GM06990 (cell line): ENCODE measurements at places on chromosomes 16 and 17.
A peak's percentile ranks its signal among the peaks of the same experiment; 100 is the strongest.

DNA sequence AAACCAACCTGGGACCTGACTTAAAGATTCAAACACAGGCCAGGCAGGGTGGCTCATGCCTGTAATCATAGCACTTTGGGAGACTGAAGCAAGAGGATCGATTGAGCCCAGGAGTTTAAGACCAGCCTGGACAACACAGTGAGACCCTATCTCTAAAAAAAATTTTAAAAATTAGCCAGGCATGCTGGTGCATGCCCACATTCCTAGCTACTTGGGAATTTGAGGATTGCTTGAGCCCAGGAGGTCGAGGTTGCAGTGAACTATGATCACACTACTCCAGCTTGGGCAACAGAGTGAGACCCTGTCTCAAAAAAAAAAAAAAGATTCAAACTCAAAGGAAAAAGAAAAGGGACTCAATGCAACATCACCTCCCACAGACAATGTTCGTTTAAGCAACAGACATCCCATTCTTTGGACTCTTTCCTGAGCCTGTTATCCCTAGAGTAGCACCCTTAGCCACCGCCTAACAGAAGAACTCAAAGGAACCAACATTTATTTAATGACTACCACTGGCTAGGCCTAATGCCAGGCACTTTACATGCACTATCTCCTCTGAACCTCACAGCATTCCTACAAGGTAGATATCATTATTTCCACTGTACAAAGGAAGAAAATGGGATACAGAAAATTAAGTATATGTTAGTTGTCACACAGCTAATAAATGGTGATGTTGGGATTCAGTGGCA lies 12.7 kb downstream of the MYO18A start:
- no peak for DNase-seq

DNA sequence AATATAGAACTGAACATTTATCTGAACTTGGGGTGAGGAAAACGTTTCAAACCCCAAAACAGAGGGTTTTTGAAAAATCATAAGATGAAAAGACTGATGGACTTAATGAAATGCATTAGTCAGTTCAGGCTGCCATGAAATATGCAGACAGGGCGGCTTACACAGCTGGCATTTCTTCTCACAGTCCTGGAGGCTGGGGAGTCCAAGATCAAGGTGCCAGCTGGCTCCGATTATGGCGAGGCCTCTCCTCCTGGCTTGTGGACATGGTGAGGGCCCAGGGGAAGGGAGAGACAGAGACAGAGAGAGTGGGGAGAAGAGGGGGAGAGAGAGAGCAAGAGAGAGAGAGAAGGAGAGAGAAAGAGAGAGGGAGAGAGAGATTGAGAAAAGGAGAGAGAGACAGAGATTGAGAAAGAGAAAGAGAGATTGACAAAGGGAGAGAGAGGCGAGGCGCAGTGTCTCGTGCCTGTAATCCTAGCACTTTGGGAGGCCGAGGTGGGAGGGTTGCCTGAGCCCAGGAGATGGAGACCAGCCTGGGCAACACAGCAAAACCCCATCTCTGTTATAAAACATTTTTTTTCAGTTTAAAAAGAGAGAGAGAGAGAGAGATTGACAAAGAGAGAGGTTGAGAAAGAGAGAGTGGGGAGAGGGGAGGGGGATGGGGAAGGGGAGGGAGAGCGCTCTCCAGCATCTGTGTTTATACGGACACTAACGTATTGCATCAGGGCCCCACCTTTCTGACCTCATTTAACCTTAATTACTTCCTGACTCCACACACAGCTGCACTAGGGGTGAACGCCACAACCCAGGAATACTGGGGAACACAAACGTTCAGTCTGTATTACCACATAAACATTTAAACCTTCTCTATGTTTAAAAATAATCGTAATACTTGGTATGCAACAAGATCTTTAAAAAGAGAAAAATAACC lies 24.6 kb upstream of the RPH3AL start:
- no peak for DNase-seq

DNA sequence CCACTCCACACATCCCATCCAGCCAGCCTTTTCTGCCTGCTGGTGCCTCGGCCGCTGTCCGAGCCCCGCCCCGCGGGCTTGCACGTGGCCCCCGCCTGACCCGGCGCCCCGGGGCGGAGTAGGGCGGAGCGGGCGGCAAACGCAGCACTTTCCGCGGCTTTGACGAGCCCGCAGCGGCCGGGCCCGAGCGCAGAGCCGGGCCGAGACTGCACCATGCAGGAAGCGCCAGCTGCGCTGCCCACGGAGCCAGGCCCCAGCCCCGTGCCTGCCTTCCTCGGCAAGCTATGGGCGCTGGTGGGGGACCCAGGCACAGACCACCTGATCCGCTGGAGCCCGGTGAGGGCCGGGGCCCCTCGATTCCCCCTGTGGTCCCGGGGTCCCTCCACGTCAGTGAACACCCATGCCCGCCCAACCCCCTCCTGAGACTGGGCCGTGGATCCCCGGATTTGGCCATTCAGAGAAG lies at the start of gene HSF4:
HSF4 (plus strand) TSS at position 147 of the 463 bp plus-strand sequence; CDS start at position 214, 67 bp downstream.
- no peak for DNase-seq

DNA sequence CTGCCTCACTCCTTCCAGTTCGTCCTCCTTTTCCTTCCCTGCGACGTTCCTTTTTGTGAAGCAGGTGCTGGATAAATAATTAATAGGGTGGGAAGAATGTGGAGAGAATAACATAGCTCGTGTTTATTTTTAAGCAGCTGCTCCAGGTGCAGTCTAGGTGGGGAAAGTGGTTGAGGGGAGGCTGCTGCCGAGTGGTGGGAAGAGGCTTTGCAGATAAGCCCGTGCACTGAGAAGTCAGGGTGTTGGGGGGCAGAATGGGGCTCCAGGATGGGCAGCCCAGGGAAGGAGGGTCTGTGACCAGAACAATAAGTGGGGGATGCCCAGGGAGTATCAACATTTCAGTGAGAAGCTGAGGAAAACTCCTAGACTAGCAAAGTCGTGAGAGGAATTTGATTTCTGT lies 300.5 kb downstream of the CPPED1 start:
- DNase-seq, result no peak

- no peak for DNase-seq
Measured at GRCh38 chr16:27344721-27345120, 30.9 kb downstream of the IL4R start.

- DNase-seq, result no peak
Measured at GRCh38 chr17:29645515-29646051, 22.9 kb upstream of the CORO6 start.

- no peak for DNase-seq
Measured at GRCh38 chr16:80071964-80072456, 468.8 kb upstream of the DYNLRB2 start.

DNA sequence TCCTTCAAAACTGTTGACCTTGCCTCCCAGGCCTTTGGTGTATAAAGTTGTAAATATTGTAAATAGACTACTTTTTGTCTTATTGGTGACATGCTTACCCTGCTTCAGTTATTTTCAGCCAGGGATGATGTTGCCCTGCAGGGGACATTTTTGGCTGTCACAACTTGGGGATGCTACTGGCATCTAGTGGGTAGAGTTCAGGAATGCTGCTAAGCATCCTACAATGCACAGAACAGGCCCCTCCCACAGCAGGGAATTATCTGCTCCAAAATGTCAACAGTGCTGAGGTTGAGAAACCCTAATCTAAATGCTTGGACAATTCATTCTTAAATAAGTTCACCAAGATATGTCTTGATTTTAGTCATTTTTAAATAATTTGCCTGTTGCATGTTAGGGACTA lies 459.8 kb downstream of the PMP22 start:
- no peak for DNase-seq

GRCh38 chr17:36755586-36755985 lies 154.2 kb downstream of the MRM1 start:
- DNase-seq, result no peak

DNA sequence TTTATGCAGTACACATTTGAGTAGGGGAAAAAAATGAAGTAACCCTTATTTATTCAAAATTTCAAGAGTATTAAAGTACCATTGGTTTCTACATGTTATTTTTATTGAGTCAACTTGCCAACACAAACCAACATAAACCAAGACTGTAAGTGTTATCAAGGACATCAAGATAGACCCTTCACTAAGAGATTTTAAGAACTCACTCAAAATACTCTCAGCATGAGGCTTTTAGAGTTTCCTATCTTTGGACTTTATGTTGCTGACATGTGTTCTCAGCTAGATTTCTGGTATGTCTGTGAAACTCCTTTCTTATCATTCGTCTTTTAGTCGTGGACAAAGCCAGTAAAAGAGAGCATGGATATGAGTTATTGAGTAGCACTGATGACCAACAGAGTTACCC lies 212.6 kb upstream of the TBX2 start:
- DNase-seq, result no peak

GRCh38 chr16:53257001-53257400 lies 177.3 kb upstream of the RBL2 start:
- no peak for DNase-seq

DNA sequence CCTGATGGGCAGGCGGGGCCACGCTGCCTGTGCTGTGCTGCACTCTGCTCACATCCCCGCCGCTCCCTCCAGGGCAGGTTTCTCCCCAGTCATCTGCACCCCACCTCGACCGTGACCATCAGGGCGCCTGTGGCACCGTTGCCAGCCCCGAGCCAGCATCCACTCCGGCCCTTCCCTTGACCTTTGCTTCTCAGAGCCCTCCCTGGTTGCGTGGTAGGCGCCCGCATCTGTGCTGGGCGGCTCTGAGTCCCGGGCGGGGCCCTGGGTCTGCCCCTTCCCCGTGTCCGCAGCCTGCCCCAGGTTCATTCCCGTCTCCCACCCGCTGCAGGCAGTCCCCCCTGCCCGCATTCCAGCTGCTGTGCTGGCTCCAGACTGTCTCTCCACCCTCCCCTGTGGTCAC lies 33.2 kb downstream of the ZNF750 start:
- DNase-seq, result no peak

- DNase-seq, result peak; percentile 62
Measured at GRCh38 chr16:3625911-3626732, 14.7 kb upstream of the SLX4 start.

- DNase-seq, result no peak
Measured at GRCh38 chr16:62977876-62978275, 941.6 kb upstream of the CDH8 start.

DNA sequence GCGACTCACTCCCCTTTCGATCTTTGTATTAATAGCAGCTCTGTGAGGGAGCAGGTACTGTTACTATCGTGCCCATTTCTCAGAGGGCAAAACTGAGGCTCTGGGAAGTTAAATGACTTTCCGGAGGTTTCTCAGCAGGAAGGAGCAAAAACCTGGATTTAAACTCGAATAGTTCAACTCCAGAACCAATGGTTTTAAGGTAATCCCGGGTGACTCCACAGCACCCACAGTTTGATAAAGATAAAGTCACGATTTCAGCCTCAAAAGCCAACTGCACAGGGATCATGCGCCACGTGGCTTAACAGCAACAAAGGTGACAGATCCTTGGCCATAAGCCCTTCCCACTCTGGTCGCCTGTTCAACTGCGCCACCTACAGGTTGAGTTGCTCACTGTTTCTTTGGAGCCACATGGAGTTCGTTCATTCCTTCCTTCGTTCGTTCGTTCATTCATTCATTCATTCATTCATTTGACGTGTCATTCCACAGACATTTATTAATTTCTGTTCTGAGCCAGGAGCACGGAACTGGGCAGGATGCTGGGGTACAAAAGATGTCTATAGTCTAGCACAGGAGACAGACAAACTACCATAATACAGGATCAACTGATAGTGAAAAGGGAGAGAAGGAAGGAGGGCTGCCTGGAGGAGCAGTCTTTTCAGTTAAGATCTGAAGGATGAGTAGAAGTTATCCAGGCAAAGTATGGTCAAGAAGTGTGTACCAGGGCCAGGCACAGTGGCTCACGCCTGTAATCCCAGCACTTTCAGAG lies 134.8 kb downstream of the HS3ST2 start:
- no peak for DNase-seq

GRCh38 chr17:28279411-28279810 lies 39.6 kb upstream of the TMEM97 start:
- no peak for DNase-seq

GRCh38 chr16:14399378-14400284 lies 230.4 kb downstream of the PARN start:
- DNase-seq, result peak; percentile 56

DNA sequence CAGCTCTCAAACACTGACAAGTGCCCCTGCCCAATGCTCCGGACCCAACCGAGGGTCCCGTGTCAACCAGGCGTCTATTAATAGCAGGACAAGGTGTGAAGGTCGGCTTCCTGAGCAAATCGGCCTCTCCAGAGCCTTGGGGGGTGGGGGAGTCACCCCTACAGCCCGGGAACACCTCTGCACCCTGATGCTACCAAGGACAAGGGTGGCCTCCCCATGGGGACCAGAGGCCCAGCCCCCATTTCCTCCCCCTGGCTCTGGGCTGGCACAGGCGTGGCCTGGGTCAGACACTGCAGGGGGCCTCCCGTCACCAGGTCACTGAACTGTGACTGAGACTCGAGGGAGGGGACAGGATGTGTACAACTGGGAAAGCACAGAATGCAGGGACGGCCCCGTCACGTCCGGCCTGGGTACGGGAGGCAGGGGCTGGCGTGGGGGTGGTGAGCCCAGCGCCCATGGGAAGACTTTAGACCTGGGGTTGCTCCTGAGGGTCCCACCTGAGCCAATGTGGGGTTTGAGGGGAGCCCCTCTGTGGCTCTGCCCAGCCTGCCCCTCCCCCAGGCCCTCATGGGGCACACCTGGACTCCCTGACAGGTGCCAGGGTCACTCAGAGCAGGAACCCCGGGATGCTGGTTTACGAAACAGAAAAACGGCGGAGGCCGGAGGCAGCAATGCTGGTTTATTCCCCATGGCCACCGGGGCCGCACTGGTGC lies 579 bp upstream of the CYBA start:
- peak; percentile 92 for DNase-seq

GRCh38 chr16:27335349-27336053 lies 21.7 kb downstream of the IL4R start:
- no peak for DNase-seq

DNA sequence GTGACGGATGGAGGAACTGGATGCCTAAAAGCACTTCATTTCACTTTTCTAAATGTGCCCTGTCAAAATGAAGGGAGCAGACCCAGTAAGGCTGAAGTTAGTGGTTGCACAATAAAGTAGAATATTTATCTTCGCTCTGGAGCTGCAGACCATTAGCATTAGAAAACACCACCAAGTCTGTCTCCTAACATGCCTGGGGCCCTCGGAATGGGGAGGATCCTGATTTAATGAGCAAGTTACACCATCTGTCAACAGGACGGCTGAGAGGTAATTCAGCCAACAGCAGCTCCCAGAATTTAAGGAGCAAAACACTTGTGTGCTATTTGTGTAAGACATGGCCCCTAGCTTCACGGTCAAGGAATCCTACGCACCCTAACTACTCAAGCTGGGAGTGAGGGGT lies 22.3 kb downstream of the CA10 start:
- no peak for DNase-seq

DNA sequence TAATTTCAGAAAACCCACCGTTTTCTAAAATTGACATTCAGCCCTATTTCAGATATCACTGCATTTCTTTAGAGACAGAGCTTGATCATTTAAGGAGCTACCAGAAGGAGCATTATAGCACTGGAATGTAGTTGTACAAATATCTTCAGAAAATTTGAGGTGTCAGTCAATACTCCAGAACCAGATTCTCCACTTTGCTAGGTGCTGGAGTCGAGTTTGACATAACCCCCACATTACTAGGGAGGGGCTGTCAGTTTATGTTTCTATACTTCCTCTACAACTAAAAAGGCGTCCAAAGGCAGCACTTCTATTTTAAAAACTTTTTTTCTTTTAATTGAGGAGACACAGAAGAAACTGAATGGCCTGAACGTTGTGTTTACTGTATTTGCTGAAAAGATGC lies 892 bp upstream of the KIAA0513 start:
- no peak for DNase-seq

- DNase-seq, result no peak
Measured at GRCh38 chr17:12422651-12423050, 243.0 kb upstream of the MYOCD start.

GRCh38 chr16:87552772-87553573 lies 49.3 kb upstream of the JPH3 start:
- DNase-seq, result no peak

GRCh38 chr17:35116845-35117244 lies 2.8 kb downstream of the RAD51D start:
- no peak for DNase-seq
